Naive thymus-derived CD8-positive, alpha-beta T cell (primary cell): ENCODE measurements at places on chromosomes 1 and 21. TPM values are rescaled to one million over a fixed set of nuclear protein-coding genes. Genes with fewer than 3 reads are reported as not detected.

Gene CACNA1S
- not detected for polyA plus RNA-seq

Gene UBE2U
- polyA plus RNA-seq = not detected

- H3K27ac ChIP-seq = peak overlapping the region; percentile 44
- no peaks in the 10 kb centered on the region for H3K27me3 ChIP-seq
- H3K4me1 ChIP-seq = peaks cover 29% of the 10 kb centered on the region
- no peak for DNase-seq
- peak overlapping the region; percentile 86 for H3K4me3 ChIP-seq
These were observed 1.8 kb upstream of the CERS2 start for GRCh38 chr1:150976401-150976821.

DNA sequence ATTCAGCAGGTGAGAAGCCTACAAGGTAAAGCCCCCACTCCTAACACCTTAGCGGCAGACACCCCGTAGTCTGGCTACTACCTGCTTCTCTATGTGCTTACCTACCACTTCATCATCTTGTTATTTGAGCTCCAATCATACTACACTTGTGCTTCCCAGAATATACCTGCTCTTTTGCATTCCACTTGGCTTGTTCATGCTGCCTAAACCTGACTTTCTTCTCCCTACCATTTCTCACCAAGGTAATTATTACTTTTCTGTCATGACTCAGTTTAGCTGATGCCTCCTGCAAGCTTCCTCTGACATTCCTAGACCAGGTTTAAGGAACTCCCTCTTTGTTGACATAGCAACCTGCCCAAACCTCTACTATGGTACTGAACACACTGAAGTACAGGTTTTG lies 495.6 kb upstream of the C1orf87 start:
- H3K27me3 ChIP-seq = peaks cover 2% of the 10 kb centered on the region
- no peaks in the 10 kb centered on the region for H3K36me3 ChIP-seq
- no peak overlapping the region for H3K4me3 ChIP-seq
- DNase-seq = no peak
- H3K27ac ChIP-seq = no peak overlapping the region

DNA sequence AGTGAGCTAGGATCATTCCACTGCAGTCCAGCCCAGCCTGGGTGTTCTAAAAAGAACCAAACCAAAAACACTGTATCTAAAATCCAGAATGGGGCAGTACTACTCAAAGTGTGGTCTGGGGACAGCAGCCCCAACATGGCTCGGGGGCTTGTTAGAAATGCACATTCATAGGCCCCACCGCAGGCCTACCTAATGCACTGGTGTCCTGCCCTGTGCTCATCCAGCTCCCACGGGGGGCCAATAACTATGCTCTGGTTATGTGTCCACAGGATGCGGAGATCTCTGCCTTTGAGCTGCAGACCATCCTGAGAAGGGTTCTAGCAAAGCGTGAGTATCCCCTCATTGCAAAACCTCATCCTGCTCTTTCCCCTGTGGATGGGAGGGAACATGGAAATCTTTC lies 51.5 kb downstream of the CAPN2 start:
- no peaks in the 10 kb centered on the region for H3K27me3 ChIP-seq
- no peak overlapping the region for H3K27ac ChIP-seq
- H3K36me3 ChIP-seq = peaks cover 28% of the 10 kb centered on the region

GRCh38 chr1:59521456-59521855 lies 224.6 kb downstream of the FGGY start:
- H3K27me3 ChIP-seq = no peaks in the 10 kb centered on the region
- H3K36me3 ChIP-seq = peaks cover 6% of the 10 kb centered on the region
- DNase-seq = no peak
- no peak overlapping the region for H3K4me3 ChIP-seq
- no peak overlapping the region for H3K27ac ChIP-seq

DNA sequence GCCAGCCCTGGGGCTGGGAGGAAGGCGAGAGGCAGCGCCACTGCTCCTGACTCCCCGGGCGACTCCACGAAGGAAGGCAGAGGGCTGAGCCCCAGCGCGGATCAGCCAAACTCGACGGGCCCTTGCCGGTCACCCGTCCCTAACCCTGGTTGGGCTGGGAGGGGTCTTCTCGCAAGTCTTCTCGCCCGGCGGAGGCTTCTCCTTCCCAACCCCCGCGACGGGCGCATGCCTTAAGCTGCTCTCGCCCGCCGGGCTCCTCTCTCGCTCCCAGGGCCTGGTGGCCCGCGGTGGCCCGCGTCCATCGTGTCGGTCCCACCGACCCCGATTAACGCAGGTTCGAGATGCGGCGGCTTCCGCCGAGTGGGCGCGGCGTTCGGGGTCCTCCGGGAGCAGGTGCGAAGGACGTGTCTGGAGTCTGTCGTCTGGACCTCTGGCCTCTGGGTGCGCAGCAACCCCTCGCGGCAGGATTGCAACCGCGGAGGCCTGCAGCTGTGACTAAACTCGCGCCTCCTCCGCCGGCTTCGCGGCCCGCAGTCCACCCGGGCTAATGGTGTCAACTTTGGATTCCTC lies 29.0 kb upstream of the PPM1J start:
- DNase-seq = no peak
- H3K36me3 ChIP-seq = peaks cover 7% of the 10 kb centered on the region
- H3K4me1 ChIP-seq = peaks cover 2% of the 10 kb centered on the region
- H3K27ac ChIP-seq = no peak overlapping the region
- H3K27me3 ChIP-seq = peaks cover 73% of the 10 kb centered on the region

Gene PLA2G2C
- polyA plus RNA-seq = not detected

GRCh38 chr21:34599534-34600101 lies 15.3 kb downstream of the RCAN1 start:
- no peak overlapping the region for H3K4me3 ChIP-seq
- H3K4me1 ChIP-seq = peaks cover 7% of the 10 kb centered on the region
- no peaks in the 10 kb centered on the region for H3K27me3 ChIP-seq
- no peak overlapping the region for H3K27ac ChIP-seq

DNA sequence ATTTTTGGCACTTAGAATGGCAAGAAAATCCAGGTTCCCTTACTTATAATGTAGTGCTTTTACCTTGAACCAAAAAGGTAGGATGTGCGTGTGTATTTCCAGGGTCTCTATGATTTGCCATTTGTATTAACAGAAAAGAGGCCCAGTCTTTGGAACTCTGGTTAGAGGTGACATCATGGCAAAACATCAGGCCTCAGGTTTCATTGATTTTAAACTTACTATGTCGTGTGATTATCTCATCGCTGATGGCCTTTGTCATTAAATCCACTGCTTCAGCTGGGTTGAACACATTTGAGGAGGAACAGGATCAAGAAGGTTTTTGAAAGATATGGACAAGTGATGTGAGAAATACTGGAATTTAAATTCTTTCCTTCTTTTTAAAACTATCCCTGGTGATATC lies 95.2 kb downstream of the PBX1 start:
- H3K27me3 ChIP-seq = peaks cover 11% of the 10 kb centered on the region
- H3K36me3 ChIP-seq = no peaks in the 10 kb centered on the region
- no peak overlapping the region for H3K27ac ChIP-seq
- no peak overlapping the region for H3K4me3 ChIP-seq
- no peaks in the 10 kb centered on the region for H3K4me1 ChIP-seq

DNA sequence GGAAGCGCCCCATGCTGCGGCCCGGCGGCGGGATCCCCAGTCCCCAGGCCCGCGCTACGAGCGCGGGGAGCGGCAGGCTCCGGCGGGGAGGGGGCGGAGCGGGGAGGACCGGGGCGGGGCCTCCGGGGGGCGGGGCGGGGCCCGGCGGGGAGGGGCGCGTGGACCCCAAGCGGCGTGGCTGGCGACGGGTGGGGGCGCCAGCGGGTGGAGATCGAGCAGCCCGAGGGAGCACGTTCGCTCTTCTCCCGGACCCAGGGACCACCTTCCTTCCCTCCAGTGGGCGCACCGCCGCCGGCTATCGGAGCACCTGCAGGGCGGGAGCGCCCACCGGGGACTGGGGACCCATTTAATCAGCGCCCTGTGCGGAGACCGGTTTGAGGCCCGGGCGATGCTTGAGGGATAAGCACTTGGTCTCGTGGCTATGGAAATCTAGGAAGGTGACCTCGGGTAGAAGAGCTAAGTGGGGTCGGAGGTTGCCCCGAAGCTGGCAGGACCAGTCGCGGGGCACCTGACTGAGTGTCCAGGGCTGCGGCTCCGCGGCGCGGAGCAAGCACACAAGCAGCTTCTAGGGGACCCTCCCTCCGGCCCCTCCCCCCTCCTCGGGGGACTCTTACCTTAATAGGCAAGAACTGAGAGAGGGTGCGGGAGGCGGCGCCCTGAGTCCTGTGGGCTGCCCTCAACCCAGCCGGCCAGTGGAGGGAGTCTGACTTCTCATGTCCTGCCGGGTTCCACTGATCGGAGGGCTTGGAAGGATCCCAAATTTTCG lies at the start of gene TSPAN2:
Gene TSPAN2, minus strand, starts transcription at position 84 of the 766 bp plus-strand sequence. Its CDS starts 71 bp downstream, at position 13.
- peak within 1 kb of the TSS; percentile 92 for H3K27ac ChIP-seq
- H3K4me3 ChIP-seq = peak within 1 kb of the TSS; percentile 86
- DNase-seq = peak; percentile 80
- peaks cover 53% of the 10 kb centered on the region for H3K4me1 ChIP-seq

DNA sequence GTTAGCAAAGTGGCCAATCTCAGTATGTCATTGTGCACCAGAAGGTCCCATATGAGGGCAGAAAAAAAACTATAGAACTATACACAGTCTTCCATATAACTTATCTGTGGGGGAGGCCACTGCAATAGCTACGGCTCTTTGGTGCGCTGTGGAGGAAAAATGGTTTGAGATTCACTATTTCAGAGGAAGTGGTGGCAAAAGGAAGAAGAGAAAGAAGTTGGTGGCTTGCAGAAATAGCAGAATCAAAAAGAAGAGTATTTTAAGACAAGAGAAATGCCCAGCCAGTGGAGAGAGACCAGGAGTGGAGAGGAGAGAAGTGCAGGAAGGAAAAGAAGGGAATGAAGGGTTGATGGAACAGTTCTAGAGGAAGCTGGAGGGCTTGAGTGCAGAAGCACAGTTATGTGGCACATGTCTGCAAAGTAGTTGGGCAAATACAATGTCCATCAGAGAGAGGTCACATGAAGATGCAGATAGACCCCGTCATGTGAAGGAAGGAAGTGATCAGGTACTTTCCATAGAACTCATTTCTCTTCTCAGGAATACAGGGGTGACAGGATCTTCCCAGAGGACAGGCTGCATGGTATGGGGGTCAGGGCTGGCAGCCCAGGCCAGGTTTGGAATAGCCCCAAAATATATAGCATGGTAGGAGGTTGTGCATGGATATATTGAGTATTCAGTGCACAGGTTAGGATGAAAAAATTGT lies 64.6 kb downstream of the RUNX1 start:
- no peaks in the 10 kb centered on the region for H3K27me3 ChIP-seq
- peaks cover 91% of the 10 kb centered on the region for H3K4me1 ChIP-seq
- H3K27ac ChIP-seq = peak overlapping the region; percentile 53
- DNase-seq = no peak
- H3K4me3 ChIP-seq = peak overlapping the region; percentile 76

Gene PDC
- not detected for polyA plus RNA-seq

DNA sequence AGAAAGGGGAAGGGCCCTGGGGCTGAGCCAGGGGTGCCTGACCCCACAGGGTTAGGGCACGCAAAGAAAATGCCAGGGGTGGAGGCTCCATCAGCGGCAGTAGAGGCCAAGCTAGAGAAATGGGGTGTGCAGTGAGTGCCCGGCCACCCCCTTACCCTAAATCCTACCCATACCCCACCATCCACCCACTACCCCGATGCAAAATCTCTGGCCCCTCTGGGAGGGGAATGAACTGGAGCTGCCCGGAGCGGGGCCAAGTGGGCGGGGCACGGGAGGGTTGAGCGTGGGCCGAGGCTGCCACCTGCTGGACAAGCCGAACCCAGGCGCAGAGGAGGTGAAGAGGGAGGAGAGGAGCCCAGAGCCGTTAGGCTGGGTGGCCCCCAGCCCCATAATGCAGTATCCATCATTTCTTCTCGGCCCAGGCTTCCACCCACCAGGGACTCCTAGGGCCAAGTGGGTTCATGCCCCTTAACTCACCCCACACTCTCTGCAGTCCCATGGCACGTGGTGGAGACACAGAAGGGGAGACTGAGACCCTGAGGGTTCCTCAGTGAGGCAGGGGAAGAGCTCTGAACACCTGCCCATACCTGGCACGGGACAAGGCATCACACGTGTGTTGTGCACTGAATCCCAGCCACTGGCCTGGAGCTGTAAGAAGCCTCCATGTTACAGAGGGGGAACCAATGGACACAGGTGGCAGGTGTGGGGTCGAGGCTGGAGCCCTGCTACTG lies 1.4 kb upstream of the C1QC start:
- H3K4me1 ChIP-seq = no peaks in the 10 kb centered on the region
- peaks cover 7% of the 10 kb centered on the region for H3K27me3 ChIP-seq
- DNase-seq = peak; percentile 56
- no peak overlapping the region for H3K4me3 ChIP-seq
- H3K36me3 ChIP-seq = no peaks in the 10 kb centered on the region

- no peak for DNase-seq
- H3K4me1 ChIP-seq = no peaks in the 10 kb centered on the region
- no peak overlapping the region for H3K27ac ChIP-seq
- H3K4me3 ChIP-seq = no peak overlapping the region
- H3K27me3 ChIP-seq = peaks cover 9% of the 10 kb centered on the region
These were observed 44.6 kb upstream of the CLDN14 start for GRCh38 chr21:36524477-36524876.

- no peaks in the 10 kb centered on the region for H3K27me3 ChIP-seq
- DNase-seq = peak; percentile 49
- H3K36me3 ChIP-seq = peaks cover 5% of the 10 kb centered on the region
- peaks cover 83% of the 10 kb centered on the region for H3K4me1 ChIP-seq
- peak overlapping the region; percentile 92 for H3K4me3 ChIP-seq
These were observed 2.7 kb downstream of the PIK3CD start for GRCh38 chr1:9654051-9654833.

GRCh38 chr1:44256762-44257554 lies 43.7 kb downstream of the DMAP1 start:
- H3K4me1 ChIP-seq = peaks cover 2% of the 10 kb centered on the region
- H3K27ac ChIP-seq = no peak overlapping the region
- no peak overlapping the region for H3K4me3 ChIP-seq

- no peaks in the 10 kb centered on the region for H3K4me1 ChIP-seq
- H3K4me3 ChIP-seq = no peak overlapping the region
- no peaks in the 10 kb centered on the region for H3K27me3 ChIP-seq
These were observed 375.6 kb downstream of the AMY1C start for GRCh38 chr1:104125266-104125665.

GRCh38 chr1:12458571-12458970 lies 159.4 kb downstream of the DHRS3 start:
- peaks cover 67% of the 10 kb centered on the region for H3K4me1 ChIP-seq
- no peaks in the 10 kb centered on the region for H3K27me3 ChIP-seq
- H3K36me3 ChIP-seq = peaks cover 43% of the 10 kb centered on the region
- DNase-seq = no peak
- peak overlapping the region; percentile 26 for H3K4me3 ChIP-seq

DNA sequence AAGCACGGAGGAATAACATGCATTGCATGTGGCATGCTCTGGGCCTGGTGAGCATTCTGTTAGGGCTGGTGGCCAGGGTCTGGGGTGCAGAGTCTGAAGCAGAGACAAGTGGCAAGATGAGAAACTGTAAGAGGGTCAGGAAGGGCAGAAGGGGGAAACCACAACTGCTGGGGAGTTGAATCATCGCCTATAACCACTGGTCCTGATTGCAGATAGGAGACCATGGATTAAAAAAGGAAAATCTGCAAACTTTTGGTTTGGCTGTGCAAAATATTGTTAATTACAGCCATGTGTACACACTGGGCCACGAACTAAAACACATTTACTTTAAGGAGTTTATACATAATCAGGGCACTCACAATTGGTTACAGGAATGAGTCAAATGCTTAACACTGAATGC lies 76.6 kb downstream of the TGFBR3 start:
- peak overlapping the region; percentile 87 for H3K27ac ChIP-seq
- no peaks in the 10 kb centered on the region for H3K36me3 ChIP-seq
- no peak overlapping the region for H3K4me3 ChIP-seq
- no peak for DNase-seq
